Bronchus fibroblast of lung (primary cell): ENCODE measurements at places on chromosomes 11 and 22. TPM values are rescaled to one million over a fixed set of nuclear protein-coding genes. Genes with fewer than 3 reads are reported as not detected.

The ALG12 gene
- 14.3 and 18.8 TPM in 2 replicates for total RNA-seq

The C11orf97 gene
- not detected in 2 replicates for total RNA-seq

The GGTLC2 gene
- total RNA-seq: not detected in 2 replicates

The BLID gene
- total RNA-seq: 0.15 and 1.5 TPM in 2 replicates

The MS4A3 gene
- total RNA-seq: not detected in 2 replicates
